ENCODE measurements at places on chromosomes 11 and 22.

GRCh38 chr11:79510960-79511359 is 70.1 kb upstream of the TENM4 start:
- DNase-seq = no peak

DNA sequence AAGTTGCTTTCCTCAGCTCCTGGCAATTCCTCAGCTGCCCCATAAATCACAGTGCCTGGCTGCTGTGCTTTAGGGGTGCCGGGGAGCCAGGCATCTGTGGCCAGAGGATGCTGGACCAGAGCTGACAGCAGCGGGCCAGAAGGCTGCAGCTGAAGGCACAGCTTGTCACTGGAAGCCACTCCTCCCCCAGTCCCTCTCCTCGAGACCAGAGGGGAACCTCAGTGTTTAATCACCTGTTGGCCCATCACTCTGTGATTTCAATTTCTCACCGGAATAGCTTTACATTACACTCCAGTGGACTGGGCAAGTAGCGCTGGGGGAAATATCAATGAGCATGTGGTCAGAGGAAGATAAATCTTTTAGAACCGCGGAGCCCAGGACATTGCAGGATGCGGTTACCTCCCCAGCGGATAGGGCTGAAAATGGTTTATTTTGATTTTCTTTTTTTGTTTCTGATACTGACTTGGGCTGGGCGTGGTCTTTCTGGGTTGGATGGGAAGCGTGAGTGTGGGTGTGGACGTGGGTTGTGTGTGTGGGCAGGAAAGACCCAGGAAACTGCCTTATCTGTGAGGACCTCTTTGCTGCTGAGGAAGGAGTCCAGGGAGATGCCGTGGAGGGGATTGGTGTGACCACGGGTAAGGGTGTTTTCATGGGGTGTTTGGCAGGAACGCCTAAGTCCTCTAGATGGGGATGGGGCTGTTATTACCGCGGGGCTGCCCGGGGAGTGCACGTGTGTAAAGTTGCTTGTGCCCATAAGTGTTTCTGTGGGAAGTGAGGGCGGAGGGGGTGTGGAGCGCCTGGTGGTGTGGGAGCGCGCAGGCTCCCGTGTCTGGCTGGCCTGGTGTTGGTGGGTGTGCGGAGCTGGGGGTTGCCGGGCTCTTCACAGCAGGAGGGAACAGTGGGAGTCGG is 4.0 kb downstream of the DAGLA start:
- no peak for DNase-seq

DNA sequence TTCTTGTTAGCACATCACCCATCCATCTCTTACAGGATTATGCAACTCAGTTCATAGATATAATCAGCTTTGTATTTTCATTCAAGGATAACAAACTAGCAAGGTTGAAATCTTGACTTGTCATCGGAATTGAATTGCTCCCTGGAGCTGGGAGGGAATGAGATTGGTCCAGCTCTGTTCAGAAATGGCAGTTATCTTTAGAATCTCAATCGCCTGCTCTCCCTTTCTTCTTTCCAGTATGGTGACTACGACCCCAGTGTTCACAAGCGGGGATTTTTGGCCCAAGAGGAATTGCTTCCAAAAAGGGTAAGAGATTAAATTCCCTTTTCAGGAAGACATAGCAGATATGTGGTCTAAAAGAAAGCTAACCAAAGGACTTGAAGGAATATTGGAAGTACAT is 51.0 kb downstream of the NF2 start:
- DNase-seq = no peak

GRCh38 chr22:45210991-45211390 is 29.7 kb downstream of the KIAA0930 start:
- no peak for DNase-seq

- no peak for DNase-seq
Measured at GRCh38 chr22:33209930-33210784, 152.0 kb upstream of the SYN3 start.

DNA sequence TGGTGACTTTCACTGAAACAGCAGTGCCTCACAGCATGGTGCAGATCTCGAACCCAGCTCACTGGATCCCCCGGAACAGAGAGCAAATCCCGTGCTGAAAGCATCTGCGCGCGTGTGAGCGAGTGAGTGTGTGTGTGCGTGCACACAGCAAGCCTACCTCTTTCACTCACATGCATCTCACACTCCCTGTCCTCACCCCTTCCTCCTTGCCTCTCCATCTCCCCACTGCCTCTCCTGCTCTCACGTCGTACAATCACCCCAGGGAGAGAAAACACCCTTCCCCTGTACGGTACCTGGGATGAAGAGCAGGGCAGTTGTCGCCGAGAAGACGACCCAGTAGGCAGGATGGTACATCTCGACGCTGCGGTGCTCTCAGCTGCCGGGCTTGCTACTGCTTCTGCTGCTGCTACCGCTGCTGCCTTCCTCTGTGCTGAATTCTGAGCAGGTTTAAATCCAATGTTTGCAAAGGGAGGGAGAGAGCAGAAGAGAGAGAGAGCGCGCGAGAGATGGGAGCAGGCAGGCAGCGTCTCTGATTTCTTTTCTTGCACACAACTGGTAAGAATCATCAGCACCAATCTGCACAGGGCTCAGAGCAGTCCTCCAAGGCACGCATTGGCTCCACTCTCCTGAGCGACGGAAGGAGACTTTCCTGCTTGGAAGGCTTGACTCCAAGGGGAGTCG is at the start of gene OPCML:
TSS of gene OPCML (minus strand) at position 531 of the 681 bp plus-strand sequence.
- DNase-seq = no peak

- no peak for DNase-seq
Measured at GRCh38 chr11:70498976-70499801, 100.9 kb downstream of the CTTN start.

DNA sequence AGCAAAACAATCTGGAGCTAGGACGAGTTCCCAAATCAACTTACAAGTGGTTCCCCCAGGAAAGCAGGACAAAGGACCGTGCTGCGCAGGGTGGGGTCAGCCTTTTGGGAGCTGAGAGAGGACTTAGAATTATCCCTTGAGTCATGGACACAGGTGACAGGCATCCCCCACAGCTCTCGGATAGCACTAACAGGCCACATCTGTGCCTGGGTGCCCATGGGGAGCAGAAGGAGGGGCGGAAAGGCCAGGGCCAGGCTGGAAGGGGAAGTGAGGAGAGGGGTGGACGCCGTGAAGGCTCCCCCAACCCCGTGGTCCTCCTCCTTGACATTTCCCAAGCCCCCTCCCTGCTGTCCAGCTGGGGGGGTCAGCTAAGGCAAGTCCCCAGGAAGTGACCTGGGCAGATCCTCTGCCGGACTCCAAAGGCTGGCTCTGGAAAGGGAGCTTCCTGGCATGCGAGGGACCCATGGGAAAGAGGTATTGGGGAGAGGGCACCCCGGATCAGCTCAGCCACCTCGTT is 31.6 kb upstream of the A4GALT start:
- no peak for DNase-seq

GRCh38 chr11:32390712-32391111 is 44.6 kb downstream of the WT1 start:
- no peak for DNase-seq

DNA sequence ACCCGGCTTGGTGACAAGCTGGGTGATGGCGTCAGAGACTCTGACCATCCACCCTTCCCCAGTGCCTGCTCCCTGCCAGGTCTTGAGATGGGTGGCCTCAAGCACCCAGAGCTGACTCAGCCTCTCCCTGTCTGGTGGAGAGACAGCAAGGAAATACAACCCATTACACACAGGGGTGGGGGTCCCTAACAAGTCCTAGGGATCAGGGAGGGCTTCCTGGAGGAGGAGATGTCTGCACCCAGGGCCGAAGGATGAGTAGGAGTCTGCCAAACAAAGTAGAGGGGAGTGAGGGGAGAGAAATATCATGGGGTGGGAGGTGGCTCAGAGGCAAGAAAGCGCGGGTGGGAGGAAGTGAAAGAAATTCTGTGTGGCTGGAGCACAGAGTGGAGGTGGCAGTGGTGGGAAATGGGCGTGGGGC is 6.8 kb downstream of the MAFF start:
- no peak for DNase-seq

DNA sequence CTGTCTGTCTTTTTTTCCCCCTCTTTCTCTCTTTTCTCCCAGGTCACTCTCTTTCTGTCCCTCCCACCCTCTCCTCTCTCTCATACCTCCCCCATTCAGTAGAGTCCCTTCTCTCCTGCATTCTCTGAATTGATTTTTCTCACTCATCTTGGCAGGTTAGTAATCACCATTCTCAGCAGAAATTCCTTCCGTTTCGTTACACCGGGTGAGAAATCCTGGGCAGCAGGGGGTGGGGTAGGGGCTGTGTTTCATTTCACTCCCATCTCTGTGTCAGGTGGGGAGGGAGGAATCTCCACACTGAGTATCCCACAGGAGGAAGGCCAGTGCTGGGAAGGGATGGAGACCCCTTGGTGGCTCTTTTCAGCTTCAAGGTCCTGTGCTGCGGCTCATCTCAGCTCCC is 253.5 kb downstream of the MIAT start:
- DNase-seq = no peak

DNA sequence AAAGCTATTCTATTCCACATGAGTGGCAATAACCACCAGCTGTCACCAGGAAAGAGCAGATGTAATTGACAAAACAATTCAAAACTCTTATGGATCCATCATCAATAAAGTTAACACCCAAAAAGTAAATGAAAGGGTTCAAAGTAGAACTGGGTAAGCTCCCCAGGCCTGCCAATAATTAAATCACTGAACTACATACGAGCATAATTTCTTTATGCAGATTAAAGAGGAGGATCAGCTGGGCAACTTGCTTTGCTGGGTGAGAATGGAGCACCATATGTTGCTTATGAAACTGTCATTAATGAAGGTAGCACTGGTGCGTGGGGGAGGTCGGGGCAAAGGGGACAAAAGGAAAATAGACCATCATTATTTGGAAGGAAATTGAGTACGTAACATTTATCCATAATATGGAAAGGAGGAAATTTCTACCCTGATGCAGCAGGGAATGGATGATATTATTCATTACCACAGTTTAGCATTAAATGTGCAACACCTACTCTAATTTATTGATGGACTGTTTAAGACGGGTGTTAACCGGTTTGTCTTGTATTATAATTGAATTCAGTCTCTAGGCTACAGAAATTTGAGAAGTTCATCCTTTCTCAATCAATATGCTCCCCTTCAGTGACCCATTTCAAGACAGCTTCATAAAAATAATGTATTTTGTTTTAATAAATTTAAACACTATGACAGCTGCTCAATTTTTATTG is 315.9 kb downstream of the CADM1 start:
- no peak for DNase-seq

DNA sequence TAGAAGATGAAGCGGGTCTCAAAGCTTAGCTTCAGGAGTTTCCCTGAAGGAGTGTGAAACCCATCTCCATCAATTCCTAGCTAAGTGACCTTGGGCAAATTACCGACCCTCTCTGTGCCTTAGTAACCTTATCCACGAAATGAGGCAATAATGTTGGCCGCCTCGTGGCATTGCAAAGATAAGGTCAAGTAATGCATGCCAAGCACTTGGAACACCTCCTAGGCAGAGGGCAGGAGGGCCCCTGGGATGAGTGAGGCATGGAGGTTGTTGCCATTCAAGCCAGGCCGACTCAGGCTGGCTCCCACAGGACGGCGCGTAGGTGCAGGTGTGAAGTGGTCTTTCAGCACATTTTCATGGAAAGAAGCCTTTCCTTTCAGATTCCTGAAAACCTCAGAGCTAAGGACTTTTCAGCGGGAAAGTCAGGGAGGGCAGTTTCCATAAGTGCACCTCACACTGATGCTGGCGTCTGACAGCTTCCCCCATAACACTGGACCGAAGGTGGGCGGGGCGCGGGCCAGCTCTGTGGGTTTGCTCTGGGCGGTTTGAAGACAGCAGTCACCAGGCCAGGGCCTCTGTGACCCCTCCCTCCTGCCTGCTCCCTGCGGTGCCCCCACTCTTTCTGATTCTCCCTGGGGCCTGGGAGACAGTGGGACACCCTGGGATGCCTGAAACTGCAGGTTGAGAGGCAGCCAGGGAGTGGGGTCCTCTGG is 25.2 kb downstream of the RPS6KA4 start:
- no peak for DNase-seq

GRCh38 chr11:15901054-15901453 is 455.3 kb downstream of the SOX6 start:
- no peak for DNase-seq

- no peak for DNase-seq
Measured at GRCh38 chr11:43712676-43713075, 32.1 kb downstream of the HSD17B12 start.

DNA sequence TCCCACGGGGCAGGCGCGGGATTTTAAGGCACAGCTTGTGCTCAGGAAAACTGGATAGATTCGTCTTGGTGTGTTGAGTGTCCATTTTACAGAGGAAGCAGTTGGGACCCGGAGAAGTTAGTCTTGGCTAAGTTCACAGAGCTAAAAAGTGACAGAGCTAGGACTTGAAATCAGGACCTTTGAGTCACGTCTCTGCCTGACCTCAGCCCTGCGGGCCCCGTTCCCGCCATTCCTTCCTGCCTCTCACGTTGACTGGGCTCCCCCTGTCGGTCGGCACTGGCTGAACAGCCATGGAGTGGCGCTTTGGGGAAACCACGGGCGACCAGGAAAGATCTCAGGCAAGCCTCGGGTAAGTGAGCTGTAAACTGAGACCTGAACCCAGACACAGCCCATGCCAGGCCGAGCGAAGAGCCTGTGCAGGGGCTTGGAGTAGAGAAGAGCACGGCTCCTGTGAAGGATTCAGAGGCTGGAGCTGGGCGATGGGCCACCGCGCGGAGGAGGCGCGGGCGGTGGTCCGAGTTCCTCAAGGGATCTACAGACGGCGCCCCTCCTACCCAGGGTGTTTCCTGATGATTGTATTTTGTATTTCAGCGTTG is 54.1 kb downstream of the WNT11 start:
- peak; percentile 54 for DNase-seq

DNA sequence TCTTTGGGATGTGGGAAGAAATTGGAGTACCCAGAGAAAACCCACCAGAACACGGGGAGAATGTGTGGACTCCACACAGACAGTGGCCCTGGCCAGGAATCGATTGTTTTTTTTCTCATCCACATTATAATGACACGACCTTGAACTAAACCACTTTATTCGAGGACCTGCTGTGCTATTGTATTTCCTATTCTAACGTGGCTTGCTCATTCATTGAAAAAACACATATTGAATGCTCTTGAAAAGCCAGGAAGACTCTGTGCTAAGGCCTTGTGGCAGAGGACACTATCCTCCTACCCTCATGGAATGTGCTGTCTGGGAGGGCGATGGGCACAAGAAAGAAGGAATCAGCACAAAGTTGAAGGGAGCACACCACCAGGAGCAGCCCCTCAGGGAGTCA is 9.1 kb upstream of the SREBF2 start:
- no peak for DNase-seq

GRCh38 chr11:119476666-119477331 is 53.8 kb upstream of the THY1 start:
- DNase-seq = no peak

DNA sequence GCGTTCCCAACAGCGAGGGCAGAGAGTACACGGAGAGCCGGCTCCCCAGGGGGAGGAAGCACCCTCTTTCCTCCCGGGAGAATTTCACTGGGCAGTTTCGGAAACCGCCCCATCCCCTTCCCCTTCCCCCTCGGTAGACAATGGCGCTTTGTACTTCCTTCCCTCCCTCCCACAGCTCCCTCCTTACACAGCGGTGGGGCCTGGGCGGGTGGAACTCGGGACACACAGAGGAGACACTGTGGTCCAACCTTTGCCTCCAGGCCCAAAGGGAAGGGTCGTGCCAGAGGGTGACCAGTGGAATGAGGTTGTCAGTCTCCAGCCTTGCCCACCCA is 4.3 kb downstream of the SMTN start:
- peak; percentile 39 for DNase-seq
